ENCODE measurements at places on chromosomes 11 and 22. TPM values are rescaled to one million over a fixed set of nuclear protein-coding genes. Genes with fewer than 3 reads are reported as not detected.

DNA sequence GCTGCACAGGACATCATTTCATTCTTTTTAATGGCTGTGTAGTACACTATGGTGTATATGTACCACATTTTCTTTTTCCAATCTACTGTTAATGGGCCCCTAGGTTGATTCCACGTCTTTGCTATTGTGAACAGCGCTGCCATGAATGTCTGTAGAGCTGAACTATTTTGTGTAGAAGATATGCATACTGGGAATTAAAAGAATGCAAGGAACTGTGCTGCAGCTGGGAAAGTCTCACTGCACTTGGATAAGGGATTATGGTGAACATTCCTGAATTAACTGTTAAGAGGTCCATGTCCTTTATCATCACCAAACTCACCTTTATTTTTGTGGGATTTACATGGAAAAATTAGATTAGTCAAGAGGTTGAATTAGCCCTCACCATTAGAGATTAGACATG, 224.7 kb downstream of the SNX19 start:
- no peak for DNase-seq

GRCh38 chr11:15114501-15115475, at the start of gene INSC:
Gene INSC, plus strand, starts transcription at chr11:15114923. Its CDS starts 34,252 bp downstream, at chr11:15149175.
- DNase-seq = peak; percentile 85

Gene BATF2
- 0.28 TPM for polyA plus RNA-seq

DNA sequence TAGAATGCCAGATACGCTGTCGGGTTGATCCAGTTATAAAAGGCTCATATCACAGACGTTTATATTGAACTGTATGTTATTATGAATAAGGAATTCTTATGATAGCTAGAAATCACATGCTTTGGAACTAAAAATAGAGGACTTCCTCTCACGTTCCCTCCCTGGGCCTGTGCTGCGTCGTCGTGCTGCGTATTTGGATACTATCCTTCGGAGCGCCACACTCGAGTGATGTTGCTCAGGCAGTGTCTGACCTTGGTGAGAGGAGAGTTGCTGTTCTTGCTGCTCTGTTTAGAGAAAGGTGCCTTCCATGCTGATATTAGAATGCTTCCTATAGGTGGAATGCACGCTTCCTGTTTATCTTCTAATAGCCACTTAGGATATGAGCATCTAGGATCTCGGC, 20.2 kb upstream of the ST14 start:
- DNase-seq = no peak

Gene OR51I1
- not detected for polyA plus RNA-seq

GRCh38 chr11:44136176-44136945, 40.9 kb downstream of the EXT2 start:
- no peak for DNase-seq

GRCh38 chr11:8721609-8722500, 39.3 kb downstream of the RPL27A start:
- DNase-seq = no peak

Gene EXPH5
- 0.05 TPM for polyA plus RNA-seq
